Activated T-cell treated with anti-CD3 and anti-CD28 coated beads, Interleukin-2, amount 50 U/mL, for 4 hours (primary cell): ENCODE measurements at places on chromosomes 13 and 19.

DNA sequence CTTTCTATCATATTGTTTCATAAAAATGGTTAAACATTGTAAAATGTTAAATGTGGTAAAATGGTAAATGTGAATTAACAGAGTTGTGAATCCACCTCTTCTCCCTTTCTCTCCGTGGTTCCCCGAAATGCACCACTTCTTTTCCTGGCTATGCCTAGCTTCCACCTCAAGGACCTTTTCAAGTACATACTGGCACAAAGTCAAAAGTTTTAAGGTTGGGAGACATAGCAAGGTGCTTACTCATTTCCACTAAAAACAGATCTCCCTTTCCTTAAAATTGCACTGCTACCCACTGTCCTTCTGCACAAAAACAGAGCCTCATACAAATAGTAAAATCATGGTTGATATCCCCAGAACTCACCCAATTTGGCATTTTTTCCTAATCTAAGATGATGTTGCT is 558.2 kb downstream of the SLITRK6 start:
- DNase-seq: no peak

DNA sequence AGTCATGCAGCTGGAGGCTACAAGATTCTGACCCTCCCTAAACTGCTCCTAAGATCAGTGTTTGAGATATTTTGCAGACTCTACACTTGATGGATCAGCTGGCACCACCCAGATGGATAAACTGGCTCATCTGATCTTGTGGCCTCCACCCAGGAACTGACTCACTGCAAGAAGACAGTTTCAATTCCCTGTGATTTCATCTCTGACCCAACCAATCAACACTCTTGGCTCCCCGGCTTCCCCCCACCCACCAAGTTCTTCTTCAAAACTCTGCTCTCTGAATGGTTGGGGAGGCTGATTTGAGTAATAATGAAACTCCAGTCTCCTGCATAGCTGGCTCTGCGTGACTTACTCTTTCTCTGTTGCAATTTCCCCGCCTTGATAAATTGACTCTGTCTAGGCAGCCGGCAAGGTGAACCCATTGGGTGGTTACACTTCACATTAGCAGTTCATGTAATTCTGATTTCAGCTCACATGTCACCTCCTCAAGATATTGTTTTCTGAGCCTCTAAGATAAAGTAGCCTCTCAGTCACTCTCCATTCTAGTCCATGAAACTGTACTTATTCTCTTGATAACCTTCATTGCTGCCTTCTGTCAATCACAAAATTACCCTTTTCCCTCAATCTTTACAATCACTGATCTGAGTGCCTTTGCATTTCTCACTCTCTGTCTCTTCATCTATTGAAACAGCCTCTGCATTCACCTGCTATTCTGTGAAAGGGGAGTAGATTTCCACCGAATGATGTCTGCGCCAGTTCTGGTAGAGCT is 9.9 kb upstream of the FPR3 start:
- no peak for DNase-seq

GRCh38 chr13:48411841-48412531 is 927 bp downstream of the LPAR6 start:
- no peak for DNase-seq

GRCh38 chr19:23286477-23286876 is 36.3 kb upstream of the ZNF724 start:
- no peak for DNase-seq

- no peak for DNase-seq
Observed at GRCh38 chr19:2680808-2681207, 21.7 kb downstream of the GNG7 start.

GRCh38 chr19:7942981-7943443 is 454 bp downstream of the TIMM44 start:
- DNase-seq: peak; percentile 32

- DNase-seq: peak; percentile 74
Observed at GRCh38 chr19:3176715-3177501, 1.7 kb upstream of the S1PR4 start.

DNA sequence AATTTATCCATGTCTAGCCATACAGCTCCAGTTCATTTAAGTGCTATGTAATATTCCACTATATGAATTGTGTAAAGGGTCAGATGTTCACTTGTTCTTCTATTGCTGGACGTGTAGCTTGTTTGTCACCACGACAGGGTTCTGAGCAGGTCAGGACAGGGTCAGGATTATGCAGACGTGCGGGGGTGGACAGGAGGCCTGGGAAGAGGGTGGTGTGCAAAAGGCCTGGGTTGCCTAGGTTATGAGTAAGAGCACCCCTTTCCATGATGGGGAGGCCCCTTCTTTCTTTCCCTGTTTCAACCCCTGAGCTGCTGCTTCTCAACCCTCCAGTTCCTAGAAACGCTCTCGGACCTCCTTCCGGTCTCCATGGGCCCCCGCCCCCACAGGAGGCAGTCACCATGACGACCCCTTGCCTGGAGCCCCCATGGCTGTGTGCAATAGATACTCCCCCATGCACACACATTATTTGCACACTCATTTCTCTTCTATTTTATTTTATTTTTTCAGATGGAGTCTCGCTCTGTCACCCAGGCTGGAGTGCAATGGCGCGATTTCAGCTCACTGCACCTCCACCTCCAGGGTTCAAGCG is 2.0 kb downstream of the EXOC3L2 start:
- DNase-seq: no peak

- DNase-seq: peak; percentile 31
Observed at GRCh38 chr13:40982772-40983171, 36.3 kb downstream of the ELF1 start.

DNA sequence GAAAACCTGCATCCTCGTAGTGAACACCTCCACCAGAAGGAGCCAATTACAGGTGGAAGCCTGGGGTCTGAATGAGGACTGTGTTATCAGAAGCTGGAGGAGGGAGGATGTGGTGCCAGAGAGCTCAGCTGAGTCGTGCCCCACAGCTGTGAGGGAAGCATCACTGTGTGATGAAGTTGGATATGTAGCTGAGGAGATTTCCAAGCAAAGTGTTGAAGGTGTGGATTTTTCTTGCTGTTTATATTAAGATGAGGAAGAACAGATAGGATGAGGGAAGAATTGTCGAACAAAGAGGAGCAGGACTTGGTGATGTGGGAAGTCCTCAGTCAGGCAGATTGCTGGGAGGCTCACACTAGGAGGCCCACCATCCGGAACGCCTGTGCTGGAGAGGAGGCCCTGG is 4.4 kb downstream of the RAB20 start:
- DNase-seq: no peak

DNA sequence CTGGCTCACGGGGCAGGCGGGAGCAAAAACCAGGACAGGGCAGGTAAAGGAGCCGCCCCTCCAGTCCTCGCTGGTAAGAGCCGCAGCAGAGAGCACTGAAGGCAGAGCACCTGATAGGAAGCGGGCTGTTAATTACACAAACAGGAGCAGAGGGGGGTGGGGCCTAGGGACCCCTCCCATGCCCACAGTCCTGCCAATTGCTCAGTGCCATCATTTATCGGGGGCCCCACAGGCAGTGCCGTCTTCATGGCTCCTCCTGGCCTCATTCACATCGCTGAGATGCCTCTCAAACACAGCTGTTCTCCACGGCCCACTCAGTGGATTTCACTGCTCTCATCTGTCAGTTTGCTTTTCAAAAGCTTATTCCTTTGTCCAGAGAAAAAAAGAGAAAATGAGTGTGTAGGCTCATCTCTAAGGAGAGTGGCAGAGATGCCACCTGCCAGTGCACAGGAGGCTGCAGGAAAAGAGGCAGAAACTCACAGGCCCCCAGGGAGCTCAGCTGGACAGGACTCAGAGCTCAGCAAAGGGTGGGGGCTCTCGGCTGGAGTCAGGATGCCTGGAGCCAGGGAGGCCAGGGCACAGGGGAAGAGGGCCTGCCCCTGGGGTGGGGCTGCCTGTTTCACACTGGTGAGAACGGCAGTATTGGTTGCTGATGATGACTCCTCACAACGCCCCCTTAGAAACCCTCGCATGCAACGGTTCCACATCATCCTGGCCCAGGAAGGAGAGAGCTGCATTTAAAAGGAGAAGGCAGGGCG is 174.6 kb downstream of the COL4A1 start:
- DNase-seq: no peak

- DNase-seq: no peak
Observed at GRCh38 chr19:8618751-8619150, 8.2 kb upstream of the ADAMTS10 start.

DNA sequence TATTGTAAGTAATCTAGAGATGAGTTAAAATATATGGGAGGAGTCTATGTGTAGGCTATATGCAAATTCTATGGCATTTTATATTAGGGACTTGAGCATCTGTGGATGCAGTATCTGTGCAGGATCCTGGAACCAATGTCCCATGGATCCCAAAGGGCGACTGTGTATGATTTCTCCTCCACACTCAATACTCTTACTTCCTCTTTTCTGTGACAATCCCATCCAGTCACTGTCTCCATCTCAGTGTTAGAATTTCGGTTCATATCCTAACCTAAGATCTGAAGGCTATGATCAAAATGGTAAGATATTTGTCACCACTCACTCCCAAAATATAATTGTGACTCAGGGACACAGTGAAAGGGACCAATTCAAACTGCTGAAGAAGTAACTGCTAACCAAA is 15.1 kb upstream of the ZNF599 start:
- DNase-seq: no peak

- DNase-seq: no peak
Observed at GRCh38 chr13:78254113-78254512, 335.5 kb upstream of the EDNRB start.

DNA sequence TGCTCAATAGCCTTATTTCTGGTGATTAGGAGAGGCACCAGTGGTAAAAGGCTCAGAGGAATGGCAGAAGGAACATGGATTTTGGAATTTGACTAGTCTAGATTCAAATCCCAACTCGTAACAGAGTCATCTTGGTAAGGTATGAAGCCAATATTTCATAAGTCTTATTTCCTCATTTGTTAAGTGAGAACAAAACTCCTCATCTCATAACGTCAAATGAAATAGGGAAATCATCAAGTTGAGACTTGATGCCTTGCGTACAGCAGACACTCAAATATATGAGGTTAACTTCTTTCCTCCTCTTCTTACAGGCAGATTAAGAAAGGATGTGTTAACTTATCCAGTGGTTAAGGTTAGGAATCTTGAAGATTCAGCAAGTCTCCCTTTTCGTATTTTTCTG is 189.2 kb downstream of the DLEU7 start:
- DNase-seq: no peak

DNA sequence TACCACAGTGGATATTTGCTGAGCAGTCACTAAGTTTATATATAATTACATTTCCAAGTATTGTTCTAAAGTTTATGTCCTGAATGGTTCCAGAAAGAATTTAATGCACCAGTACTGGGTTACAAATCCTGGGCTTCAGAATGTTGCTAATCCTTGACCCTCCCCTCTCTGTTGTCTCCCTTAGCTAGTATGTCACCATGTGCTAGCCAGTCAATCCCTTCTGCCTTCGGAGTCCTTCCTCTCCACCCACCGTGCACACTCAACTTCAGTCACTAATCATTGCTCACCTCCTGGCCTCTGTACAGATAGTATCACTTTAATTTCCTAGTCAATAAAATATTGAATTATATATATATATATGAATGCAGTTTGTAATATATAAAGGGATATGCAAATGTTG is 7.5 kb downstream of the FAM124A start:
- DNase-seq: no peak

DNA sequence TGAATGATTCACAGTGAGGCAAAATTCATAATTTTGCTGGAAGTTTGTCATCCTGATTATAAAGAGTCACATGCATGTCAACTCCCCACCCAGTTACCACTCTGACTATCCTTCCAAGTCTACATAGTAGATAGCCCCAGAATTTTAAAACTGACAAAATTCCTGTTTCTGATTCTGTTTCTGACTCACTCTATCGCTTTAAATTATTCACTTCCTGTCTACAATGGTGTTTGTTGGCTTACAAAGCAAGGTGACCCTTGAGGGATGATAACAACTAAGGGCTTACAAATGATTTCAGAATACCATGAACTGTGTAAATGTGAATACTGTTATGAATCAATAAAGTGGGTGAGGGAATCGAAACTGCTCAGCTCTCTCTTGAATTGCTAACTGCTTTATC is 98.7 kb upstream of the KL start:
- DNase-seq: no peak

DNA sequence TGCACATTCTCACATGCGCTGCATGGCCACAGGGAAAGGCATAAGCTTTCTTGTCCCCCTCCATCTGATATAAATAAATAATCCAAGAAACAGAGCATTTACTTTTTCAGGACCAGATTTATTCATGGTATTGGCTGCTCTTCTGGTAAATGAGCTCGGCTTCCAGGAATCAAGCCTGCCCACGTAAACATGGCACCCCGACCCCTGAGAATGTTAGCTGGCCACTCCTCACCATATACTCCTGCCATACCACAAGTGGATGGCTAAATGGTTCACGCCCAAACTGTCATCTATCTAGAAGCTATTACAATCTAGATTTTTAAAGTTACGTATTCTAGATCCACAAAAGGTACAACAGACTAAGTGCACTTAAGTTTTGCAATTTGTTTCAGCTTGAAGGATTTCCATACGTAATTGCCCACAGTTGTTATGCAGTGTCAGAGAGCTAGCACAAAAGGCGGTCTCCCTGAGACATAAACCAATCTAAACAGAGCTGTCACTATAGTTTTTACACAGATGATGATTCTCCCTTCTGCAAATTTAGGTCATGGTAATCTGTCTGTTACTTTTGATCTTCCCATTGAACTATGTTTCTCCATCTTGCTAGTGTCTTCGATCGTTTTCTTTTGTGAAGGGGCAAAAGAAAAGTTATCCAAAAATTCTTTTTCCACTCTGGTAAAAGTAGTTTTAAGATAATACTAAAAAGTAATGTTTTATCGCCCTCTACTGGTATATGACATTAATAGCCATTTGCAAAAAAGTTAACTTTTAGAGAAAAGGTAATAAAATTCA is 16.2 kb upstream of the FOXO1 start:
- no peak for DNase-seq

DNA sequence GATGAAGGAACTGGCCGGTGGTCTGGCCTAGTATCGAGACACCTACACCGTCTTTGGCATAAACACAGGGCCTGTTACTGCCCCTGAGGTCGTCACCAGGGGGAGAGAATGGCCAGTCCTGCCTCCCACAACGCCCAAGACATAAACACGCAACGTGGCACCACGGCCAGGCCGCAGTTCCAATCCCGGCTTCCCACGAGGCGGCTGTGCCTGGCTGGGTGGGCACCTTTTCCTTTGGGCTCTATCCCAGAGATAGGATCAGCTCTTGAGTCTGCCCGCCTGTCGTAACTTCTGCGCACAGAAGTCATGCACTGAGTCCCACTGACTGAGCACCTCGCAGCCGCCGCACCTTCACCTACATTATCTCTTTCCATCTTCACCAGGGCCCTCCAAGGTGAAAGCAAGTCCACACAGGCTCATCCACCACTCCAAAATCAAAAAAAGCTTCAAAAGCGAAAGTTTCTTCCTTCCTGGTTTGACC is 1.1 kb downstream of the MIER2 start:
- no peak for DNase-seq

GRCh38 chr13:100537951-100538462 is 50.6 kb downstream of the GGACT start:
- no peak for DNase-seq

DNA sequence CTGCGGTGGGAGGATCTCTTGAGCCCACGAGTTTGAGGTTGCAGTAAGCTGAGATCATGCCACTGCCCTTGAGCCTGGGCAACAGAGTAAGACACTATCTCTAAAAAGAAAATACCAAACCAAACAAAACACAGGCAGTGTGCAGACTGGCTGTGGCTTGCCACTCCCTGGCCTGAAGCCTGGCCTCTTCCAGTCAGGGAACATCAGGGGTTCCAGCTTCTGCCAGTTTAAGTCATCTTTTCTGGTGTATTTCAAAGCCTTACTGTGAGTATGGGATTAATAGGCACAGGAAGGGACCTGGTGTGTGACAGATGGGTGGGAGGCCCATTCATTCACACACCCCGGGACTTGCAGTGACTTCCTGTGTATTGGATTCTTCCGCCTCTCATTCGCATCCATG is 27.0 kb upstream of the F2RL3 start:
- no peak for DNase-seq

GRCh38 chr19:41776700-41777099 is 19.7 kb upstream of the CEACAM3 start:
- DNase-seq: no peak
